ENCODE measurements at places on chromosomes 1 and 21.

DNA sequence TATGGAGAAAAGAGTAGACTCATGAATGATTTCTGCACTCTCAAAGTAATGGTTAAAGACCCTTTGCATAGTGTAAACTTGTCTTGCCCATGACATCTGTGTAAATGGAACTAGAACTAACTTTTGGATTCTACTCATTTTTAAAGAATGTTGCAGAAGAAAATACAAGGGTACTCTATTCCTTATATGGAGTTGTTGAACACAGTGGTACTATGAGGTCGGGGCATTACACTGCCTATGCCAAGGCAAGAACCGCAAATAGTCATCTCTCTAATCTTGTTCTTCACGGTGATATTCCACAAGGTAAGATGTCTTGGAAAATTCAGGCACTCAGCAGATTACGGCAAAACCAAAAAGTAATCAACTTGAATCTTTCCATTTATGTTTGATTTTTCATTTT is 19.8 kb downstream of the CCT8 start:
- no peak for DNase-seq

DNA sequence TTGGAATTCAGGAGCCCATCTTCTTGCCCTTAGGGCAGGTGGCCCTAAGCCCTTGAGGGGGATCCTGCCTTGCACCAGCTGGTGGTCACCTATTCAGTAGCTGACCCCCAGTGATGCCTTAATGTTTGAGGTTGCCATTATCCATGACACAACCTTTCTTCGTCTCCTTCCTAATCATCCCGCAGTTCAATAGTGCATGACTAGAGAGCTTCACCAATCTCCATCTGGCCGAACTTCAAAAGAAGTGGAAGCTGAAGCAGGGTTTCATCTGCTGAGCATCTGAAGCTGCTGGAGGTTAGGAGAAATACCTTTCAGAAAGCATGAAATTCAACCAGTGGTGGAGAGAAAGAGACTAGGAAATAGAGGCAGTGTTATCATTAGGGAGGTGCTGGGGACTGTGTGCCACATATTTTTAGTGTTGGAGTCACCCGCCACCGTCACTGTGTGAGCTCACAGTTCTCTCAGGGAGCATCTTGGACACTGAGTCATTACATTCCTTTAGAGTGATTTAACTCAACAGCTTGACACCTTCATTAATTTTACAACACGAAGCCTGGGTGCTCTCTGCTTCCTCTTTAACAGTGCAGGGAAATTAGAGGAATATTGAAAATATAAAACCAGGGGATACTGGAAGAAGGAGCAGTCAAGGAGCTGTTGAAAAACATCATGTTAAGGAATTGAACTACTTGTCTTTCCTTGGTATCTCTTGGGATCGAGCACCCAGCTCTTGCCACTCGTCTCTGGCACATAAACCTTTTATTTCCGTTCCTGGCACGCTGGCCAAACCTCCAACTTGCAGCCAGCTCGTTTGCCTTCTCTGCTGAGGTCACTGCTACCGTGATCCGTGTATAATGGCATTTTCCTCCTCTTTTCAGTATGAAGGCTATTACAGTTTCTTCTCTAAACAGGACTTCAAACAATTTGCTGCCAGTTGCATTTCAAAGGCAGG is 53.6 kb downstream of the PEX14 start:
- peak; percentile 64 for DNase-seq

DNA sequence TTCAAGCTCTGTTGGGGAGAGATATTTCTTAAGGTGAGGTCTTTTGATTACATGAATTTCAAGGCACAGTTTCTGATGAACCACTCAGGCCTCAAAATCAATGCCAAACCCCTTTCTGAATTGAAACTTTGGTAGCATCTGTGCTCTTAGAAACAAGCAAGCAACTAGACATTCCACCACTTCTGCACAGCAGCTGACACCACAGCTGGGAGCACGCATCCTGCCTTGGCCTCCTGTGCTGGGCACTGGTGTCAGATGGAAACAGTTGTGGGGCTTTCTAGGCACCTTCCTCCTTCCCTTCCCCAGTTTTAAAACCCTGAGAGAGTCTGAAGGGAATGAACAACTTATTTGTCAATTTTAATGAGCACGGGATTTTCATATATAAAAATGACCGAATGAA is 360.2 kb downstream of the ADGRL2 start:
- no peak for DNase-seq

DNA sequence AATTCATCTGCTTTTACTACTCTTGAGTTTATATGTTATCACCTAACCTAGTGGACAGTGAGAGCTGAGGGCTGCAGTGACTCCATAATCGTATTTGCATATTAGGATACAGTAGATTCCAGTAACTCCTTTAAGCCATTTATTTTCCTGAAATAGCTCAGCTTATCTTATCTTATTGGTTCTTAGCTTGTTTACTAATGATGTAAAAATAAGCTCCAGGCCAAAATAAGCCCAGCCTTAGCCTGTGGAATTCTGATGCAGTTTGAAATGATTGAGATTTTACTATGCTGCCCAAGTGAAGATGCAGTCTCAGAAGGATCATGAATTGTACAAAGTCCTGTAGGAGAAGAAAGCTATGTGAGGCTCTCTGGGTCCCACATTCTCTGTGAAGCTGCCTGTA is 18.1 kb downstream of the ATP1A1 start:
- no peak for DNase-seq

- no peak for DNase-seq
Measured at GRCh38 chr1:200893411-200893901, 1.2 kb upstream of the INAVA start.

DNA sequence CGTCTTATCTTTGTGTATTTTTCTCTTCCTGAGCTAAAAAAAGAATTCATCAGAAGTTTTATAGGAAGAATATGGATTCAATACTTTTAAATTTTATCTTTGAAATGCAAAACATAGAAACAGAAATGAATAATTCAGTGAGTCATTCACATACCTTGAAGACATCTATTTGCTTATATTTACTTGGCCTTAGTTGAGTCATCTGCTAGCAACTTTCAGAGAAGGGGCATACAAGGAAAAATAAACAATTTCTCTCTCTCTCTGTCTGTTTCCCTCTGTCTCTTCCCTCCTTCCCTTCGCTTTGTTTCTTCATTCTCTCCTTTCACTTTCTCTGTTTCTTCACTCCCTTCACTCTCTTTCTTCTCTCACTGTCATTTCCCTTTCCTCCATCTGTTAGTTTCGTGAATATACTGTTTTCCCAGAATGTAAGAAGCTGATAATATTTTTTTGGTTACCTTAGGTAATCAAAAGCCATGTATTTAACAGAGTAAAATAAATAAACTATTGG is 477.2 kb downstream of the BRINP3 start:
- no peak for DNase-seq

GRCh38 chr1:207873055-207873890 is 37.7 kb downstream of the CD34 start:
- no peak for DNase-seq

DNA sequence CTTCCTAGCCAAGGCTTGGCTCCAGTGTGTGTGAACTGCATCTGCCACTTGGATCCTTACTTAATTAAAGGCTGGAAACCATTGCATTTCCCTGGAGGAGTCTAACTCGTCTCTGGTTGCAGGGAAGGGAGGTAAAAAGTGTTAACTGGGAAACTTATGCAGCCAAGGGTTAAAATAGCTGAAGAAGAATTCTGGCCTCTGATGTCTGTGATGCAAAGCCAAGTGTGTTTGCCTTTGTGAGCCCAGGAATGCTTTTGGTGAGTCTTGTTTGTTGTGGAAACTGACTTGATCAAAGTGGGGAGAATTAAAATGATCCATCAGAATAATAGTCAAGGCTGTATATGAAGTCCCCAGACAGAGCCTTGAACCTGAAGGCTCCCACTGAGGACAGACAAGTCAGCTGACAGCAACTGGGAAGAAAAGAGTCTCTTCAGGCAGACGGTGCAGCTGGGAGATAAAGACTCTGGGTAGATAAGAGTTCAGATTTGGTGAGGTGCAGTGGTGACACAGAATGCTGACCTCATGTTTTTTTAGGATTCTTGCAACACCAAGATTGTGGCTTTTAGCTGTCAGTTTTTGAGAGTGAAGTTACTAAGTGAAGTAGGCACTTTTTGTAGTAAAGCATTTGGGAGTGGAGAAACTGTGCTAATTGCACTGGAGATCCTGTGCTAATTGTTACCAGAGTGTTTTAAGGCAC is 59.5 kb upstream of the WLS start:
- DNase-seq: peak; percentile 17

- no peak for DNase-seq
Measured at GRCh38 chr21:41124641-41125201, 43.2 kb upstream of the BACE2 start.

DNA sequence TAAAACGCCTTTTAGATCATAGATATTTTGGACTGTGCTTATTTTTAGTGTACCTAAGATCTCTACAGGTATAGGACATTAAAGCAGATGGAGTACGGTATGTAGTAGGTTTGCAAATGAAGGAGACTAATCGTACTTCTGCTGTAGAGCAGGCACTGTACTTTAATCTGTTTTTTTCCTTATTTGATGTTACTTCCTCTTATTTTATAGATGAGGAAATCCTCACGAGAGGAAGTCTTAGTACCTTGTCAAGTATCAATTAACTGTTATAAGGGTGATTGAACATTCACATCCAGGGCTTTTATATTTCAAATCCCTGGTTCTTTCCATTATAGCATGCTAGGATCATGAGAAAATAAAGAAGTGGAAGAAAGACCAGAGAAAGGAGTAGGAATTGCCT is 41.1 kb downstream of the CACHD1 start:
- DNase-seq: no peak

GRCh38 chr1:154779551-154780189 is 90.4 kb downstream of the KCNN3 start:
- DNase-seq: no peak

DNA sequence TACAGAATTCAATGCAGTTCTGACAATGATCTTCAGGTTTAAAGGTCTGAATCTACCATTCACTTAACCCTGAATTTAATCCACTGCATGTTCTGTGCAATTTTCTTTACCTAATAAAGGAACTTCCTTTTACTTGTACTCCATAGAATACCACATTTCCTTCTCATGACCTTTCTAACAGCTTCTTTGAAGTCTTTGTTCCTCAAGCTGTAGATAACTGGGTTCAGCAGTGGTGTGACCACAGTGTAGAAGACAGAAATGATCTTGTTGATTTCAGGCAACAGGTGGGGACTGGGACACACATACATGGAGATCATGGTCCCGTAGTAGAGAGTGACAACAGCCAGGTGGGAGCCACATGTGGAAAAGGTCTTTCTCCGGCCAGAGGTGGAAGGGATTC is 878 bp downstream of the OR11L1 start:
- no peak for DNase-seq

GRCh38 chr1:165011991-165012531 is 344.5 kb downstream of the LMX1A start:
- DNase-seq: no peak

- DNase-seq: no peak
Measured at GRCh38 chr1:242691610-242691945, 167.1 kb upstream of the PLD5 start.

DNA sequence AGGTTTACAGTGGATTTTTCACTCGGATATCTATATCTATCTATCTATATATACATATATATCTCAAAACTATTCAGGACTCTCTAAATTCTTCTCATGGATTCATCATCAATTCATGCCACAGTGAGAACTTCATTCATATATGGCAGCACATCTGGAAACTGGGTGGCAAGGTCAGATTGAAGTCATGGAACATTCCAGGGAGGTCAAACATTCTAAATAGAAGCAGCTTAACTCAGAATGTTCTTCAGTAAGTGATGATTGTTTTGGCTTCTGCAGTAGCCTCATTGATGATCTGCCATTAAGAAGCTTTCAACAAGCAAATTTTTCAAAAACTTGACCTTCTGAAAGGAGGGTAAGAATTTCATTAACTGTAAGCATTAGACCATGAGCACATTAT is 46.9 kb upstream of the ADAMTS1 start:
- DNase-seq: no peak

DNA sequence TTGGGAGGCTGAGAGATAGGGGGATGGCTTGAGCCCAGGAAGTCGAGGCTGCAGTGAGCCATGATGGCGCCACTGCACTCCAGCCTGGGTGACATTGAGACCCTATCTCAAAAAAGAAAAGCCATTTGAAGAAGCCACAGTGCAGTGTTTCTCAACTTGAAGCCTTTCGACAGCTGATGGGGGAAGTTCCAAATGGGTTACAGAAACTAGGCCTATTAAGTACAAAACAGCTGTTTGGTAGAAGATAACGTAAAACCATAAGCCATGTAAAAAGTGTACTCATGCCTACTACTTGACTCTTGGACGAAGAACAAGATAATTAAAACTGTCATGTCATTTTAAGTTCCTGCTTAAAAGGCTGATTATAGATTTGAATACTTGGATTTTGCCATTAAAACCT is 16.6 kb downstream of the COPA start:
- DNase-seq: no peak

Data from brain (organoid and tissue), 16 donors.